ENCODE measurements at places on chromosomes 4 and X.

DNA sequence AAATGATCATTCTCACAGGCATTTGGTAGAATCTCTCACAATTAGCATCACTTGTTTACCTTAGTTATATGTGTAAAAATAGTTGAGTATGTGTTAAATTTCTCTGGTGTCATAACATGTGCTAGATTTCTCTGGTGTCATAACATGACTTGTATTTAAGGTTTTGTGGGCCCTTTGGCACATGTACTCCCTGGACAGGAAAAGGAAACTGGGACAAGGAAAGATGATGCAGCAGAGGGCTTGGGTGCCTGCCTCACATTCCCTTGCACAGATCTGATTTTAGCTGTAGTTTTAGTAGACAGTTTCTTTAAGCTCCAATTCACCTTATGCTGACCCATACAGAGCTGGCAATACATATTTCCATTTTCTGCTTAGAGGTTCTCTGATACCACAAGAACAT, 726.0 kb downstream of the C4orf33 start:
- no peak overlapping the region for H3K4me3 ChIP-seq
- H3K27me3 ChIP-seq, result no peaks in the 10 kb centered on the region
- DNase-seq, result no peak
- H3K36me3 ChIP-seq, result no peaks in the 10 kb centered on the region
- no peak overlapping the region for H3K27ac ChIP-seq

GRCh38 chr4:37946503-37947179, 13.6 kb upstream of the PTTG2 start:
- no peak for DNase-seq
- H3K27ac ChIP-seq, result no peak overlapping the region
- H3K4me1 ChIP-seq, result no peaks in the 10 kb centered on the region
- H3K36me3 ChIP-seq, result no peaks in the 10 kb centered on the region
- H3K4me3 ChIP-seq, result no peak overlapping the region

- H3K4me1 ChIP-seq, result no peaks in the 10 kb centered on the region
- H3K27ac ChIP-seq, result no peak overlapping the region
- H3K27me3 ChIP-seq, result no peaks in the 10 kb centered on the region
- no peak overlapping the region for H3K4me3 ChIP-seq
- no peaks in the 10 kb centered on the region for H3K36me3 ChIP-seq
- no peak for DNase-seq
Measured at GRCh38 chr4:22574880-22575279, 59.0 kb upstream of the ADGRA3 start.

GRCh38 chr4:88169298-88169697, 10.9 kb upstream of the ABCG2 start:
- no peak for DNase-seq
- H3K27ac ChIP-seq, result no peak overlapping the region
- H3K27me3 ChIP-seq, result no peaks in the 10 kb centered on the region
- no peaks in the 10 kb centered on the region for H3K36me3 ChIP-seq

- no peaks in the 10 kb centered on the region for H3K4me1 ChIP-seq
- H3K4me3 ChIP-seq, result no peak overlapping the region
- no peak overlapping the region for H3K27ac ChIP-seq
- no peaks in the 10 kb centered on the region for H3K27me3 ChIP-seq
Measured at GRCh38 chrX:662126-662525, 31.5 kb downstream of the SHOX start.

GRCh38 chr4:87489678-87490077, 39.5 kb downstream of the SPARCL1 start:
- no peaks in the 10 kb centered on the region for H3K4me1 ChIP-seq
- H3K4me3 ChIP-seq, result no peak overlapping the region

DNA sequence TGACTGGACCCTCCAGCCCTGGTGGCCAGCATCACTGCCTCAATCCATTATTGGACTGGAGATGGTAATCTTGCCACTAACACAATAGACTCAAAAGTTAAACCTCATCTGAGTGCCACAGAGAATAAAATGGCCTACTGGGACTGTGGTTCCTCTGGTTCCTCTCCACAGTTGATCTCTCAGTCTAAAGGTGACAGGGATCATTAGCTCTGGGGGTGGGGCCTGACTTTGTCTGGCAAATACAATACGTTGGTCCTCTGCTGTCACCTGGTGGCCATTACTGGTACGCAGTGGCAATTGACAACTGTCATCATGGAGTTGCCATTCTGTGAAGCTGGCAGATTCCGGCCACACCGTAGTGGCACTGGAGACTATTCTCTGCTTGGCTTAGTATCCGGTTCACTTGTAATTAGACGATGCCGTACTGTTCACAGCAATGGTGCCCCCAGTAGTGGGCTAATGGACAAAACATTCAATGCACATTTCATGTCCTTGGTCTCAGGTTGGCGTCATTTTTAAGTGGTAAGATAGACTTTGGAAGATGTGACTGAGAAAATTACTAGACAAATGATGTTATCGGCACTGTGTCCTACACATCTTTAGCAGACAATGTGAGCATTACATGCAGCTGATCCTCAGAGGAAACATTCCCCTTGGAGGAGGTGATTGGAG, 6.7 kb downstream of the FGFBP2 start:
- H3K4me3 ChIP-seq, result no peak overlapping the region
- DNase-seq, result peak; percentile 78
- H3K27ac ChIP-seq, result no peak overlapping the region
- H3K4me1 ChIP-seq, result no peaks in the 10 kb centered on the region
- H3K27me3 ChIP-seq, result no peaks in the 10 kb centered on the region

GRCh38 chr4:188198982-188199792, 59.9 kb downstream of the TRIML1 start:
- peak overlapping the region; percentile 6 for H3K27ac ChIP-seq
- peaks cover 21% of the 10 kb centered on the region for H3K4me1 ChIP-seq
- DNase-seq, result peak; percentile 5
- H3K27me3 ChIP-seq, result no peaks in the 10 kb centered on the region

DNA sequence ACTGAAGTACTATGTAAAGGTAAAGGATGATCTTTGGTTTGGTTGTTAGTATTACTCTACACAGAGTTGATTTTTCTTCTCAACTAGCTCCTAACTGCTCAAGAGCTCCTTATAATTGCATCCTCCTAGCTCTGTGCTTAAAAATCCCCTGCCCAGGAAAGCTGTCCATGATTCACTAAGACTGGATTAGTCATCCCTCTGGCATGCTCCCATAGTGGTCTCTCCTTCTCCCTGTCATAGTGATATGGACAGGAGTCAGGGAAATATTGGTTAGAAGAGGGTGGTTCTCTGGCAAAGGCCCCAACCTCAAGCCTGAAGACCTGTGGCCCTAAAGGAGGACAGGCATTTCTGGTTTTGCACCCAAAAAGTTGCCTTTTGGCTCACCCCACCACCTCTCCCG, 242.3 kb upstream of the KCNIP4 start:
- no peaks in the 10 kb centered on the region for H3K27me3 ChIP-seq
- no peaks in the 10 kb centered on the region for H3K4me1 ChIP-seq
- H3K36me3 ChIP-seq, result no peaks in the 10 kb centered on the region
- DNase-seq, result peak; percentile 4
- H3K4me3 ChIP-seq, result no peak overlapping the region

DNA sequence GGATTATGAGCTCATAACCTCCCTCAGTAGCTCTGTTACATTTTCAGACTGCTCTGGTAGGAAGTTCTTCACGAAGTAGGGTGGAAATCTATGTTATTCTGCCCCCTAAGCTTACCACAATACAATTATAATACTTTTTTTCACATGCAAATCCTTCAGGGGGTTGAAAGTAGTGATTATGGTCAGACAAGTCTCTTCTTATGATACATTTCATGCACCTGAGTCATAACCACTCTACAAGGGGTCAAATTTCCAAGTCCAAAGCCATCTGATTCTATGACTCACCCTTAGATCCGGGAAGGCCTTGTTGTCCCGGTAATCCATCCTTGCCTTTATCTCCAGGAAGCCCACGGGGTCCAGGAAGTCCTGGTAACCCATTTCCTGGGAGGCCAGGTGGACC, 95.2 kb downstream of the ATG4A start:
- no peak overlapping the region for H3K4me3 ChIP-seq
- H3K4me1 ChIP-seq, result no peaks in the 10 kb centered on the region
- no peak for DNase-seq
- H3K27ac ChIP-seq, result no peak overlapping the region

DNA sequence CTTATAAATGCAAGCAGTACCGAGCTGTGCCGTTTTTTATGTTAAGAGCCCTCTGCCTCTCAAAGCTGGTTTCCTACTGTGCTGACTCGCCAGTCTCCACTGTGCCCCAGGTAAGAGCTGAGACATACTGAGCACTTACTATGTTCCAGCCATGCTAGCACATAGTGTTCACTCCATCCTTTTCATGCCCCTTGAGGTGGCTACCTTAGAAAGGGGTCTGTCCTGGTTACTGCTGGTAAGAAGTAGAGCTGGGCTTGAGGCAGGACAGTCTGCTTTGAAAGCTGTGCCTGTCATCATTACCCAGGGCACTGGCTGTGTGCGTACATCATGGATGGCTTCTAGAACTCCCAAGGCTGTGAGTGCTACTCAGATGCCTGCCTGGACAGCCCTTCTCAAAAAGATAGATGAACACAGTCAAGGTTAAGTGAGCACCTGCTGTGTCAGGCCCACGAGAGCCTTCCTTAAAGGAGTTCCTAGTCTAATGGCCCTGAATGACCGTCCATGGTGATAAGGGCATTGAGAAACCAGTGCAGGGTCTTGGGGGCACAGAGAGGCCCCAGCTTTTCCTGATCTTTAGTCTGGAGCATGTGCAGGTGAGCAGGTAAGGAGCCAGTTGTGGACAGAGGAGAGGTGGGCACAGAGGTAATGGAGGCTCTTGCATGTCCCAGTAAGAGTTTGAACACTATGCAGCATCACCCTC, 1.6 kb downstream of the STK32B start:
- no peak for DNase-seq
- H3K27ac ChIP-seq, result no peak overlapping the region
- peaks cover 5% of the 10 kb centered on the region for H3K4me1 ChIP-seq
- peak overlapping the region; percentile 62 for H3K4me3 ChIP-seq

GRCh38 chr4:121192480-121192879, 28.4 kb upstream of the TNIP3 start:
- H3K27ac ChIP-seq, result no peak overlapping the region
- no peaks in the 10 kb centered on the region for H3K36me3 ChIP-seq
- peak; percentile 69 for DNase-seq
- H3K27me3 ChIP-seq, result no peaks in the 10 kb centered on the region
- H3K4me1 ChIP-seq, result no peaks in the 10 kb centered on the region

GRCh38 chrX:130834830-130835229, 68.2 kb downstream of the ENOX2 start:
- H3K36me3 ChIP-seq, result no peaks in the 10 kb centered on the region
- no peak for DNase-seq
- no peaks in the 10 kb centered on the region for H3K27me3 ChIP-seq
- H3K4me3 ChIP-seq, result no peak overlapping the region

Data from A673 (cell line).